Fibroblast of the conjunctiva (primary cell): ENCODE measurements at places on chromosomes 12 and 14.

GRCh38 chr12:59570145-59570544 is 25.7 kb upstream of the SLC16A7 start:
- no peak for DNase-seq

DNA sequence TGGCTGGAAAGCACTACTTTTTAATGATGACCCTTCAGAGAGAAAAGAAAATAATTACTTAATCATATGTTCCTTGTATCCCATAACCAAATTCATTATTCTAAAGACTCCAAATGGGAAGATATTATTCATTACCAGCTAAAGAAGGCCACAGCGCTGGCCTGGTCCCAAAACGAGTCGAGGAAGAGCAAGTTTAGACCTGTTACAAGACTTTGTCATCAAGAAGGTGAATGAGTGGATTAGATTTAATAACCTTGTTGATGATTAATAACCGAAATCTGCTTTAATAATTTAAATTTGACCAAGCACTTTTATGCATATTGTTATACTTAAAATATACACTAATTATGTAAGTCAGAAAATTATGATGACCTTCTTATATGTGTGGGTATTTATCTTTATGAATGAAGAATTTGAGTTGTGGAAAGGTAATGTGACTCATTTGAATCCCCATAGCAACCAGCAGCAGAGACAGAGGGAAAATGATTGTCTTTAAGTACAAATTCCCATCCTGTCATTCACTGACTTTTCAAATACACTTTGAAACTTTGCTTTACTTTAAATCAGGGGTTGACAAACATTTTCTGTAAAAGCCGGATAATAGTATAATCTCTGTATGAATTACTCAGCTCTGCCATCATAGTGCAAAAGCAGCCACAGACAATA is 200.3 kb upstream of the NPAS3 start:
- DNase-seq, result no peak

DNA sequence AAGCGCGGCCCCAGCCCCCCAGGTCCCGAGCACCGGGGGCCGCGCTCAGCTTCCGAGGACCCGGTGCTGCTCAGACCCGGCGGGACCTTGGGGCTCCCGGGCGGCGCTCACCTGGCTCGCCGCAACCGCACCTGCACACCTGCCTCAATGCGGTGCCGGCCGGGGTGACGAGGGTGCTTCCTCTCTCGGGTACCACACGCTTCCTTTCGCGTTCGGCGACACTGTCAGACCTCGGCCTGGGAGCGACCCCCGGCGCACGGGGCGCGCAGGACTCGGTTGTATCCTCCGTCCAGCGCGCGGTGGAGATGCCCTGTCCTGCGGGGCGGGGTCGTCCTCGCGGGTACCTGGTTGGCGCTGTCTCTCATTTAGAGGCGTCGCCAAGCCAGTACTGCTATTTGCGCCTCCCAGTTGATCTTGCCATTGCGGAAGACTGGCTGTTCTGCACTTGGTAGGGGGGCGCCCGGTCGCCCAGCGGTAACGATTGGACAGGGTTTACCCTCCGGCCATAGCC is 718 bp downstream of the PACS2 start:
- DNase-seq, result no peak

DNA sequence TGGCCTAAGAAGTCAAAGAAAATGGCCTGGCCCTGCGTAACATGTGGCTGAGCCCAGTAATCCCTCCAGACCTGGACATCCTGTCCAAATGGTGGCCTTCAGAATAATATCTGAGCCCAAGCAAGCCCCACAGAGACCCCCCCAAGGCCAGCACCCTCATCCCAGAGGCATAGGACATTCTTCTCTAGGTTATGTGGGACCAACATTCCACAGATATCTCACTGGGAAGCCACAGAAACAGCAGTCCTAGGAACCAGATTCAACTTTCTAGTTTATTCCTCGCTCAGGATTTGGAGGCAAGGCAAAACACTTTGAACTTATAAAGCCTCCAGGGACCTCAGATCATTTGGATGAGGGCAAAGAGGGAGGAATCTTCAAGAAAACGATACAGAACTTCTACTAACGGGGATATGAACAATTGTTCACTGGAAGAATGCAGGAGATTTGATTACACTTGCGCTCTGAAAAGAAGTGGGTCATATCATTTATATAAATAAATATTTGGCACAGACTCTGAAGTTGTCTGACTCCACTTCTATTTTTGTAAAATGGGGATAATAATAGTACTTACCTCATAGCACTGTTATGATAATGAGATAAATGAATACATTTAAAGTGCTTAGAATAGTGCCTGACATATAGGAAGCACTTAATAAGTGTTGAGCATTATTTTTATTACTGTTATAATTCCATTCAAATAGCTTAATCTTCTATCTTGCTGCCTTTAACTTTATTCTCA is 171.5 kb downstream of the NUAK1 start:
- no peak for DNase-seq

DNA sequence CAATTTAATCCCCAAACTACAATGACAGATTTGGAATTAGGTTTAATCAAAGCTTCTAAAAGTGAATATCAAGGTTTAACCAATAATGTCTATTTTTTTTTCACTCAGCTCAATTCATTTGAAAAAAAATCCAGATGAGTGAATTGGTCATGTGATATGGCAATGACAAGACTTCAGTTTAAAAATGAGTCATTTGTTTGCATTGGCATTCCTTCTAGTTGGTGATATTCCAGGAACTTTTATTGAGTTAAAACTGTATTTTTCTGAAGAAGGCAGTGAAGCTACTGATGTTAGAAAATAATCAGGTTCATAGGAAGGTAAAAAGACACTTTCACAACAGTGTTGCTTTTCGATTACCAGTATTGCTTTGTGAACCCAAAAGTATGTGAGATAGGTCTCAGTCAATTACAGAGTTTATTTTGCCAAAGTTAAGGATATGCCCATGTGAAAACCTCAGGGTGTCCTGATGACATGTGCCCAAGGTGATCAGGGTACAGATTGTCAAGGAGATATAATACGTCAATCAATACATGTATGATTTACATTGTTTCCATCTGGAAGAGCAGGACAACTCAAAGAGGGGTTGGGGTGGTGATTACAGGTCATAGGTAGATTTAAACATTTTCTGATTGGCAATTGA is 1214.9 kb downstream of the GALC start:
- peak; percentile 75 for DNase-seq

DNA sequence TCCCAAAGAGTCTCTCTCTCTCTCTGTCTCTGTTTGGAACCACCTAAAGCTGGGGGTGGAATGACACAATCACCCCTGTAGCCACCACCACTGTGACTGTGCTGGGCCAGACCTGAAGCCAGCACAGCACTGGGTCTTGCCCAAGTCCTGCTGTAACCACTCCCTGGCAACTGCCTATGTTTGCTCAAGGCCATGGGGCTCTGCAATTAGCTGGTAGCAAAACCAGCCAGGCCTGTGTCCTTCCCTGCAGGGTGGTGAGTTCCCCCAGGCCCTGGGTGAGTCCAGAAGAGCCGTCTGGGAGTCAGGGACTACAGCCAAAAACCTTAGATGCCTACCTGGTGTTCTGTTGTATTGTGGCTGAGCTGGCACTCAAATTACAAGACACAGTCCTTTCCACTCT is 50.8 kb downstream of the DGLUCY start:
- DNase-seq, result no peak

DNA sequence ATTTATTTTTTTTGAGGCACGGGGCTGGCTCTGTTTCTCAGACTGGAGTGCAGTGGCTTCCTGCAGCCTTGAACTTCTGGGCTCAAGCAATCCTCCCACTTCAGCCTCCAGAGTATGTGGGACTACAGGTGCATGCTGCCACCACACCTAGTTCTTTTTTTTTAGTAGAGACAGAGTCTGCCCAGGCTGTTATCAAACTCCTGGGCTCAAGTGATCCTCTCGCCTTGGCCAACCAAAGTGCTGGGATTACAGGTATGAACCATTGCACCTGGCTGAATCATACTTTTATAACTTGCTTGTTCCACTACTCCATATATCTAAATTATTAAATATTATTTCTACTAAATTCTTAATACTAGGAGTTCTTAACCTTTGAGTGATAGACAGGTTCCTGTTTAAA is 111.6 kb downstream of the BTG1 start:
- DNase-seq, result no peak

DNA sequence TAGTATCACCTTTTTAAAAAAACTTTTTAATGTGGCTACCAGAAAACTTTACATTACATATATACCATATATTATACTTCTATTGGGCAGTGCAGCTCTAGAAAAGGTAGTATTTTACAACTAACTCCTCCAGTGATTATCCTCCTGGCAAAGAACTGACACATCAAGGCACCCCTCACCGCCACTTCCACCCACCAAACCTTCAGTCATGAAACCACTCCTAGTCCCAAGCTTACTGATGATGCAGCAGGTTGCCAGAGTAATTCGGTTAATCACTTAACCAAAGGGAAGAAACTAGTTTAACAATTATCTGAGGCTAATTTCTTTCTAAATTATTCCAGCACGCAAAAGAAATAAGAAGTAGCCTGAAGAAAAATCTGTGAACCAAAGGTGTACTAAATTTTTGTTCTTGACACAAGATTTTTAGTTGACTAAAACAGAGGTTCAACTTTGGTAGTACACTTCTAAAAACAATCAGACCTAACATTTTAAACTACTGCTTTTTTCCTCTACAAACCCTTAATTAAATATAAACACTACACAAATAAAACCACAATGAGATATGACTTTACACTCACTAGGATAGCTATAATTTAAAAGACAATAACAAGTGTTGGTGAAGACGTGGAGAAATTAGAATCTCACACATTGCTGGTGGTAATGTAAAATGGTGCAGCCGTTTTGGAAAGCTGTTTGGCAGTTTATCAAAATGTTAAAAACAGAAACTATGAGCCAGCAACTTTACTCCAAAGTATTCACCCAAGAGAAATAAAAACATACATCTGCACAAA is 16.7 kb downstream of the SPPL3 start:
- DNase-seq, result no peak

DNA sequence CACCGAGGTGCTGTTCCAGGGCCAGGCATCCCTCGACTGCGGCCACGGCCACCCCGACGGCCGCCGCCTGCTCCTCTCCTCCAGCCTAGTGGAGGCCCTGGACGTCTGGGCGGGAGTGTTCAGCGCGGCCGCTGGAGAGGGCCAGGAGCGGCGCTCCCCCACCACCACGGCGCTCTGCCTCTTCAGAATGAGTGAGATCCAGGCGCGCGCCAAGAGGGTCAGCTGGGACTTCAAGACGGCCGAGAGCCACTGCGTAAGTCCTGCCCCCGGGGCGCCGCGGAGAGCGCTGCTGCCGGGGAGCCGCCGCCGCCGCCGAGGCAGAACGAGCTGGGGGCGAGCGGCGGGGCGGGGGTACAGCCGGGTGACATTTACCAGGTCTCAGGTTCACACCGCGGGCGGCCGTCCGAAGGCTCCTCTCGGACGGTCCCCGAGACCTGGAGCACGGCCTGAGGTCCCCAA is 1.4 kb downstream of the PLXNC1 start:
- DNase-seq, result no peak

GRCh38 chr12:72330301-72330700 is 58.1 kb downstream of the TRHDE start:
- no peak for DNase-seq

DNA sequence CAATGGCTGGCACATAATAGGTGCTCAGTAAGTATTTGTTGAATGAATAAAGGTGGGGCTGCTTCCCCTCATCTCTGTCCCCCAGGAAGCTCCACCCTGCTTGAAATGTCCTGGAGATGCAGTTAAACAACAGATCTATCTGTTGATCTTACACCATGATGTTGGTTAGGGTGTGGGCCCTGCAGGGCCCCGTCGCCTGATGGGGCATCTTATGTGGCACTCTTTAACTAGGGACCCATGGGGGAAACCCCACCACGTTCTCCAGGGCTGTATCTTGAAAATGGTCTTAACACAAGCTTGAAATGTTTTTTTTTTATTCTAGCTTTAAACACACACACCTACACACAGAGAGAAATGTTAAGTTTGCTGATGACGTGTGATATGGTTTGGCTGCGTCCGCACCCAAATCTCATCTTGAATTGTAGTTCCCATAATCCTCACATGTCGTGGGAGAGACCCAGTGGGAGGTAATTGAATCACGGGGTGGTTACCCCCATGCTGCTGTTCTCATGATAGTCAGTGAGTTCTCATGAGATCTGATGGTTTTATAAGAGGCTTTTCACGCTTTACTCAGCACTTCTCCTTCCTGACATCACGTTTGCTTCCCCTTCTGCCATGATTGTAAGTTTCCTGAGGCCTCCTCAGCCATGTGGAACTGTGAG is 741.7 kb downstream of the VRK1 start:
- no peak for DNase-seq

DNA sequence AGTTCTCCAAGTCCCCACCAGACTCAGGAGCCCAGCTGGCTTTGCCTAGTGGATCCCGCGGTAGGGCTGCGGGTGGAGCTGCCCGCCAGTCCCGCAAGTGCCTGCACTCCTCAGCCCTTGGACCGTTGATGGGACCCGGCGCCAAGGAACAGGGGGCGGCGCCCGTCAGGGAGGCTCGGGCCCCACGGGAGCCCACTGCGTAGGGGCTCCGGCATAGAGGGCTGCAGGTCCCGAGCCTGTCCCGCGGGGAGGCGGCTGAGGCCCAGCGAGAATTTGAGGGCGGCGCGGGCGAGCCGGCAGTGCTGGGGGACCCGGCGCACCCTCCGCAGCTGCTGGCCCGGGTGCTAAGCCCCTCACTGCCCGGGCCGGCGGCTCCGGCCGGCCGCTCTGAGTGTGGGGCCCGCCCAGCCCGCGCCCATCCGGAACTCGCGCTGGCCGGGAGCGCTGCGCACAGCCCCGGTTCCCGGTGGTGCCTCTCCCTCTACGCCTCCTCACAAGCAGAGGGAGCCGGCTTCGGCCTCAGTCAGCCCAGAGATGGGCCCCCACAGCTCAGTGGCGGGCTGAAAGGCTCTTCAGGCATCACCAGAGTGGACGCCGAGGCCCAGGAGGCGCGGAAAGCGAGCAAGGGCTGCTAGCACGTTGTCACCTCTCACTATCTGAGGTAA is 452.4 kb upstream of the LRFN5 start:
- DNase-seq, result no peak

DNA sequence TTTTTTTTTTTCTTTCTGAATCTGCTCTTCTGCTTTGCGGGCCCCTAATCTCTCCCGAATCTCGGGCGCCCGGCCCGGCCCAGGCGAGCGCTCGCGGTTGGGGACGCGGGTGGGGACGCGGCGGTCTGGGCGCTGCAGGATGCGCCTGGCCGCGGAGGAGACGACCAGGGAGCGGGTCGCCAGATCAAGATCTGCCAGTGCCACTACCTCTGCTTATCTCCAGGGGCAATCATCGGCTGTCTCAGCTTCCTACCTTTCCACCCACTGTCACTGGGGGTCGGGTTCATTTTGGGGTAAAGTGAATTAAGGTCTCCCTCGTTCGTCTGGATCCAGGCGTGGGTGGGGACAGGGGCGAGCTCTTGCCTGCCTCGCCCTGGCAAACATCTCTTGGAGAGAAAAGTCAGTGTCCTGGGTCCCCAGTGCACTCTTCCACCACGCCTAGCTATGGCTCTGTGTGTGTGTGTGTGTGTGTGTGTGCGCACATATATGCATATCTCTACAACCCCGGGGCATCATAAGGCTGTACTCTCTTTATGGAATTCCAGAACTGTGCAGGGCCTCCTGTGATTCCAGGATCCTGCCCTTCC is 422.3 kb downstream of the VRK1 start:
- DNase-seq, result no peak

GRCh38 chr12:93886533-93887511 is 209.6 kb downstream of the CRADD start:
- DNase-seq, result peak; percentile 35

GRCh38 chr12:91920276-91920675 is 225.4 kb downstream of the BTG1 start:
- DNase-seq, result no peak

- no peak for DNase-seq
These were observed 504.6 kb downstream of the ALG10 start for GRCh38 chr12:34526946-34527345.

- DNase-seq, result no peak
These were observed 505 bp downstream of the KCNC2 start for GRCh38 chr12:75208856-75209811.

GRCh38 chr12:52604859-52605258 is 3.6 kb upstream of the KRT72 start:
- DNase-seq, result no peak
